ENCODE measurements at places on chromosomes 5 and 9.

DNA sequence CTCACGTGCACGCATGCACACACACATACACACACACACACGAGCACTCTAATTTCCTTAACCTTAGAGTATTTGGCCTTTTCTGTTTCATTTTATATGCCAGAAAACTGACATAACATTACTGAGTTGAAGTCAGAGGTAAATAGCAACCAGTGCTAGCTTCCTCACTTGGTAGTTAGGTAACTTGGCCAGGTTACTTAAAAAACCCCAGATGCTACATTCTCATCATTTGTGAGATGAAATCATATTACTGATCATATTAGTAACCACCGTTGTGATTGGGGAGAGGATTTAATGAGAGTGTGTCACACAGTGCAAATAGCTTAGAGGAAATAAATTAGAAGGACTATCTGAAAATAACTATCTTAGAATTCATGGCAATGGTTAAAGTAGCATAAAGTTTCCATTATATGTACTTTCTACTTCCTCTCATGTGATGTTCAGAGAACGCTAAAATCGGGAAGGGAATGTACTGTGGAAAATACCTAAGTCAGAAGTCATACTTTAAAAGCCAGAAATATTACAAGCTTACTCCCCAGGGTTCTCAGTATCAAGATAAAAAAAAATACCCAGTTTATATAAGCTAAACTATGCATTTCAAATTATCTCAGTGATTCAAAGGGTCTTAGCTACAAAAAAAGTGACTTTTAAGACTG is 120.5 kb downstream of the TUSC1 start:
- DNase-seq: no peak

DNA sequence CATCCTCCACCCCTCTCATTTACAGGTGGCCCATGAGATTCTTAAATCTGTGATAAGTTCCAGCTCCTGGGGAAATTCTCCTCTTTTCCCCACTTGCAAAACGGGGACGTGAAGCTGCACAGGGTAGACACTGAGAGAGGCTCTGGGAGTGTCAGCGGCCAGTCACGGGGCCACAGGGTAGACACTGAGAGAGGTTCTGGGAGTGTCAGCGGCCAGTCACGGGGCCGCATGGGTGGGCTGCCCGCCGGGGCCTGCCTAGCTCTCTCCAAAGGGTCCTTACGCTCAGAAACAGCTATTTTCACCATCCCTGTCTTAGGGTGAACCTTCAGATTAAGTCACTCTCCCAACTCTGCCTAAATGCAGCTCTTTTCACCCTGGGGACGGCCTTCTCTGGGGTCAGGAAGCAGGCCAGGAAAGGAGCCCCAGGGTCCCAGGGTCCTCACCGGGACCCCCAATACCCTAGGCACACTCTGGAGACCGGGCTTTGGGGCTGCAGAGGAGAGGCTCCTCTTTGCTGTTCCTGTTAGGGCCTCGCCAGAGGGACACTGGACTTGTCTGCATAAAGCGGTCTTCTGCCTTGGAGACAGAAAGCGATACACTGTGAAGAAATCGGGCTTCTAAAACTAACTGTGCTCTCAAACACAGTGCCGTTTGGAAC is 1.5 kb downstream of the FAM78A start:
- no peak for DNase-seq

DNA sequence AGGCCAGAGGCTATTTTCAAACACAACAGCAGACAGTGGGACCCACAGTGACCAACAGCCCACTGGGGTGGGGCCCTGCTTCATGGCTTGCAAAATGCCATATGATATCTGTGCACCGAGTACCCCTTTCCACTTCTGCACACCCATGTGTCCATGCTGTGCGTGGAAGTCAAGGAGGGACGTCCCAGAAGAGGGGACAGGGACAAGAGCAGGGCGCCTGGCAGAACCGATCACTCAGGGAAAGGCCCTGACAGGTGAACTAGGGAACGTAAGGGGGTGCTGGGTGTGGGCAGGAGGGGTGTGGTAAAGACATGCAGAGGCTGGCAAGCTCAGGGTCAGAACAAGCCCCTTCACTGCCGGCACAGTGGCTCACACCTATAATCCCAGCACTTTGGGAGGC is 7.6 kb upstream of the TTLL11 start:
- DNase-seq: no peak

- DNase-seq: no peak
Observed at GRCh38 chr9:89594811-89595550, 9.8 kb upstream of the GADD45G start.

- DNase-seq: no peak
Observed at GRCh38 chr9:12812710-12813109, 37.9 kb downstream of the LURAP1L start.

- DNase-seq: peak; percentile 83
Observed at GRCh38 chr9:34701769-34702736, 7.9 kb downstream of the CCL21 start.

GRCh38 chr9:16023446-16023845 is 470.6 kb downstream of the CCDC171 start:
- DNase-seq: no peak

DNA sequence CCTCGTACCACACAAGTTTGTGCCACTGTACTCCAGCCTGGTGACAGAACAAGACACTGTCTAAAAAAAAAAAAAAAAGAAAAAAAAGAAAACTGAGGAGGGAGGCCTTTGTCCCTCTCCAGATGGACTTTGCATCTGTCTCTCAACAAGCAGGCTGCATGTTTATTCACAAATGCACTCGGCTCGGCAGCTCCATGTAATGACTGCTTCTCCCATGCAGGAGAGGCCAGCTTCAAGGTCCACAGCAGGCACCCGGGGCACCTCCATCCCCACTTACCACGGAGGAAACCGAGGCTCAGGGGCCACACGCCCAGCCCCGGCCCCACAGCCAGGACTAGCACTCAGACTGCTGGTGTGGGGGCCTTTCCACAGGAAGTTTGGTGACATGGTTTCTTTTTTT is 13.1 kb upstream of the NCS1 start:
- no peak for DNase-seq

- no peak for DNase-seq
Observed at GRCh38 chr5:179381691-179382090, 36.4 kb upstream of the ADAMTS2 start.

DNA sequence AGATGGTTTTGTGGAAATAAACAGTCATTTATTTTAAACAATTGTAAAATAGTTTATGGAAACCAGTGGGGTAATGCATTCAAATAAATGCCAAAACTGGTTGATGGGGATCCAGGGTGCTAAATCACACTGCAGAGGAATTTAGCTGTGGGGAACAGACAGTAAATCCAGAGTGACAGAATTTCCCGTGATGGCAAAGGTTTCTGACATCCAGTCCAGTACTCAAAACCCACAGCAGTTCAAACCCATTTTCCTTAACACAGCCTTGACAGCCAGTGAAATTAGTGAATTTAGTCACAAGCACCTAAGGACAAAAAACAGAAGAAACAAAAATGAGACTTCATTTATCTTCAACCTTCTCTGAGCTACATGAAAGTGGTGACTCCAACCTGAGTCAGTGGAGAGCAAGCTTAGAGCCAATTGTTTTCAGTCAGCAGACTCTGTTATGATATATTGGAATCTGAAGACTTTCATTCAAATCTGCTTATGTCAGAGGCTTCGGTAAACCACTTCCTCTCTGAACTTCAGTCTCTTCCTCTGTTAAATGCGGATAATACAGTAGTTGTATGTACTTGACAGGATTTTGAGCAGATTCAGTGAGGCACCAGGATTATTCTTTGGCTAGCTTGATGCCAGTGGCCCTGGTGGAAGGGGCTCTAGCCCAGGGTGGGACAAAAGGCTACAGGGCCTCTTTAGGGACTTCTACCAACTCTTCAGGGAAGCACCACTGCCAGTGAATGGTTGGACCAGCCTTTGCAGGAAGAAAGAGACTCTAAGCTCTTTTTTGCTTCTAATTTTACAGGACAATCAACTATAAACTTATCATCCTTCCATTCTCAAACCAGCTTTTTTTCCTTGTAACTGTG is 185.3 kb downstream of the MAPKAP1 start:
- peak; percentile 41 for DNase-seq

DNA sequence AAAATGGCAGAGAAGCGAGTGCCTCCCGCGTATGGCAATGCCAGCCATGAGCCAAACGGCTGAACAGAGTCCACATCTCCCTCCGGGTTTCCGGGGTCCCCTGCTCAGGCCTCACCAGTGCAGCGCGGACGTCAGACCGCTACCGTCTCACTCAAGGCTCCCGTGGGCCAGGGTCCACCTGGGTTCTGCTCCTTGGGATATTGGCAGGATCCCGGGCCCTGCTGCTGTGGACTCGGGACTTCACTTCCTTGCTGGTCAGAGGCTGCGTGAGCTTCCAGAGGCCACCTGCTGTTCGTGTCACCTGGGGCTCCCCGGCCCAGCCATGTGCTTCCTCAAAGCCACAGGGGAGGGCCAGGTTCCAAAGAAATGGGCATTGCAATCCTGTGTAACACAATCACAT is 38.4 kb upstream of the CLPTM1L start:
- no peak for DNase-seq

- DNase-seq: no peak
Observed at GRCh38 chr9:3436629-3437420, 89.0 kb downstream of the RFX3 start.

DNA sequence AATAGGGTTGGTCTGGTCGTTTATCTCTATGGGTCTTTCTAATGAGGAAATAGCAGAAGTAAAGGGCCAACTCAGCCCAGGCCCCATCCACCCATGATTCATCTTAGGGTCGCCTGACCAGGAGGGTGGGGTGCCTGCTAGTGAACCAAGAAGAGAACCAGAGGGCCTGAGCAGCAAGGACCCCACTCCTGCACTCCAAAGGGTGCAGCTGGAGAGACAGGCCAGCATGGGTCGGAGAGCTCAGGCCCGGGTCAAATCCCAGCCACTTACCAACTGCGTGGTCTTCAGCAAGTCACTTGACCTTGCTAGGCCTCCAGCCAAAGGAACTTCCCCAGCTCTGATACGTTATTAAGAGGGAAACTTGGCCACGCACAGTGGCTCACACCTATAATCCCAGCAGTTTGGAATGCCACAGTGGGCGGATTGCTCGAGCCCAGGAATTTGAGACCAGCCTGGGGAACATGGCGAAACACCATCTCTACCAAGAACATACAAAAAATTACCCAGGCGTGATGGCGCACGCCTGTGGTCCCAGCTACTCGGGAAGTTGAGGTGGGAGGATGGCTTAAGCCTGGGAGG is 4.3 kb downstream of the BBLN start:
- no peak for DNase-seq

- DNase-seq: peak; percentile 45
Observed at GRCh38 chr5:76303921-76304320, 99.2 kb upstream of the IQGAP2 start.

GRCh38 chr5:150092159-150092787 is 5.9 kb upstream of the CSF1R start:
- DNase-seq: no peak

DNA sequence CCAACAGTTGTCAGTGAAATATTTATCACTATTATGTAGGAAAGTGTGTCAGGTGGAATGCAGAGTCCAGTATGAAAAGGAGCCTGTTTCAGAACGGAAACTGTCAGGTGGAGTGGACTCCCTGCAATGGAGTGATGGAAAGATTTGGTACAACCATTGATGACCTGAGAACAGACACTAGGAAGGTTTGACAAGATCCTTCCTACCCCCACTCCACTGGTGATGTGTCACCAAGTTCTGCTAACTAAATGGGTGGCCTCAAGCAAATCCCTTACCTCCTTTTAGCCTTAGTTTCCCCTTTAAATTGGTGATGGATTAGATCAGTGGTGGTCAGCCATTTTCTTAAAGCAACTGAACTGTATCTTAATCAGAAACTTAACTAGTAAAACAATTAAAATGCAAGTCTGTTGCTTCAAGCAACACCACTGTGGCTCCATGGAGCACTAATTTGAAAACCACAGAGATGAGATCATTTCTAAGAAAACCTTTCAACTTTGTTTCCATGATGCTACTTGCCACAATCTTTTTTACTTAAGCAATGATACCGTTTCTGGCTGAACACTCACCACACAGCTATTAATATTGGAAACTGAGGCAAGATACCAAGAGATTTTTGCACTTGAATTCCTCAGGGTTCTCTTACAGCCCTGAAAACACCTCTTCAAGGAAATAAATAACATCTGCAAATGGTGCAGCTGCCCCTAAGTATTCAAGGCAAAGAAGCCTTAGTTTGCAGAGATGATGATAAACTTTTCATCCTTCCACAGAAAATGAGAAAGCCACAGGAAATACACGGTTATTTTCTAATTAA is 140.6 kb downstream of the ERCC6L2 start:
- peak; percentile 69 for DNase-seq

DNA sequence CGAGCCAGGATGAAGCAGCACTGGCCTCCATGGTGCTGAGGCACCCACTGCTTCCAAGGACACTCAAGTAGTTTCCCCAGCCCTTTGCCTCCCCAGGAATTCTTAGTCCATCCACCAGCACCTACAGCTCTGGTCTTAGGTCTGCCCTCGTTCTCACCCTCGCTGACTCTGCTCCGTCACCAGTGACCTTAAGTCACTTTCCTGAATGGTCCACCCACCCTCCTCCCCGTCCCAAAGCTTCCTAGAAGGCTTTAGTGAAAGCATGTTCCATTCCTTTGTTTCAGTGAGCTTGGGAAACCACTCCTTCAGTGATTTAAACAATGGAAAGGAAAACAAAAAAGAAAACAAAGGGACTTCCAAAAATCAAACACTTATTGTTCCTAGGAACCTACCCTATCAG is 54.6 kb upstream of the MAP3K1 start:
- no peak for DNase-seq

GRCh38 chr9:4667681-4668080 is 1.4 kb upstream of the SPATA6L start:
- DNase-seq: peak; percentile 18

DNA sequence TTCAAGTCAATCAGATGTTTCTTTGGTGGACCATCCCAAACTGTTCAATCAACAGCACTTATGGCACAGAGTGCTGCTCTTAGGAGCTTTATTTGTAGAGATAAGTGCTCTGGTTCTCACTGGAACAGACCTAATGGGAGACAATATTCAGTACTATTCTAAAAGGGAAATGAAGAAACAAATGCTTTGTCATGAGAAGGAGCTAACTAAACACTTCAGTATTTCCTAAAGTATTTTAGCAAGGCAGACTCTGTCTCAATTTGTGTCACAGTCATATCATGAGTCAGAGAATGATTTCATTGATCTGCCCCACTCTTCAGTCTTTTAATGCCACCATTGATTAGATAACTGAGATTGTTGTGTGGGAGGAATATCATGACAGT is 175.3 kb downstream of the SLF1 start:
- no peak for DNase-seq

- DNase-seq: no peak
Observed at GRCh38 chr5:28576022-28576421, 1537.6 kb upstream of the CDH9 start.

GRCh38 chr5:73312146-73312871 is 136.3 kb downstream of the FOXD1 start:
- DNase-seq: peak; percentile 28
